ENCODE measurements at places on chromosomes 13 and 19.

DNA sequence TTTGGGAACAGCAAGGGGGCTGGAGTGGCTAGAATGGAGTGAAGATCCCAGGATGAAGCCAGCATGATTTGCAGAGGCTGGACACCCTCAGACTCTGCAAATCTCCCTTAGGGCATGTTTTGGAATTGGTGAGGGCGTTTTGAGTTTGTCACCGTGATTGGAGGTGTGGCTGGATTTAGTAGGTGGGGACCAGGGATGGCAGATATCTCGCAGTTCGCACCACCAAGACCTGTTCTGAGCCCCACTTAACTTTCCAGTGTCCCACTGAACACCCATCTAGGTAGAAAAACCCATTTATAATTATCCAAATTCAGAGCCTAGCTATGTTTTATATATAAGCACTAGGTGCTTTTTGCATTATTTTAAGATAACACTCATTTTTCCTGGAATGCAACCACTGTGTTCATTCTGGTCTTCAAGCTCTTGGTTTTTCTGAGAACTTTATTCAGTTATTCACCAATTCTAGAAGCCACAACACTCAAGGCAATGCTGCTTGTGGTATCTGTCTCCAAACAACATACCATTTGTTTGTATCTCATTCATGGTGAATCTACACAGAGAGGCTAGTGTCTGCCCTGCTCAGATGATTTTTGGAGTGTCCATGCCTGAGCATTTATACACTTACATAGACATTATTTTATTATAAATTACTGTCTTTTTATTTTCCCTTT lies 3.0 kb upstream of the NANOS2 start:
- no peak for DNase-seq

GRCh38 chr19:4732680-4733114 lies 9.1 kb upstream of the DPP9 start:
- DNase-seq, result peak; percentile 73

GRCh38 chr19:3210347-3211017 lies 14.0 kb upstream of the CELF5 start:
- DNase-seq, result peak; percentile 92

- DNase-seq, result no peak
These were observed 239.9 kb upstream of the TSHZ3 start for GRCh38 chr19:31589109-31589508.

DNA sequence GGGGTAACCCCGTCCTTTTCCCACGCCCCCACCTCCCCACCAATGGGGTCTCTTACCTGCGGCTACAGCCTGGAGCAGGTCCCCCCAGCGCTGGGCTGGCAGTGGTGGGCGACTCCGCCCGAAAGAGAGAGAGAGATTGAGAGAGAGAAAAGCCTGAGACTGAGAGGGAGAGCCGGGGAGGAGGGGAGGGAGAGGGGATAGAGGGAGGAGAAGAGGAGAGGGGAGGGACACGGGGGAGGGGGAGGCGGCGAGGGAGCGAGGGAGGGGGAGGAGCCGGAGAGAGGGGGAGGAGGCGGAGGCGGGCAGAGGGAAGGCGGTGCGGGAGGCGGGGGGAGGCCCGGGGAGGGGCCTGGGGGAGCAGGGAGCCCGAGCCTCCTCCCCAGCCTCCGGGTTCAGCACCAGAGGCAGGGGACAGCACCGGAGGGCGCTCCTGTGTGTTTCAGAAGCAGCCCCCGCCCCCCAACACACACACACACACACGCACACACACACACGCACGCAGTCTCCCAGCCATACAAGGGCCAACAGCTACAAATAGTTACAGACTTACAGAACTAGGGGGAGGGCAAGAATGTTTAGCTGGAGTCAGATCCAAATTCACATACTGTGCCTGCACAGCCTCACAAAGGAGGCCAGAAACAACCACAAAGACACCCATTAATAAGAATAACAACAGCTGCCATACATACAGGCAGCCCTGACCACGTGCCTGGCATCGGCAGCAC lies at the start of gene SLC8A2:
TSS of gene SLC8A2 (minus strand) at position 161 of the 725 bp plus-strand sequence. CDS start 5,490 bp downstream, outside the sequence.
- peak; percentile 74 for DNase-seq

DNA sequence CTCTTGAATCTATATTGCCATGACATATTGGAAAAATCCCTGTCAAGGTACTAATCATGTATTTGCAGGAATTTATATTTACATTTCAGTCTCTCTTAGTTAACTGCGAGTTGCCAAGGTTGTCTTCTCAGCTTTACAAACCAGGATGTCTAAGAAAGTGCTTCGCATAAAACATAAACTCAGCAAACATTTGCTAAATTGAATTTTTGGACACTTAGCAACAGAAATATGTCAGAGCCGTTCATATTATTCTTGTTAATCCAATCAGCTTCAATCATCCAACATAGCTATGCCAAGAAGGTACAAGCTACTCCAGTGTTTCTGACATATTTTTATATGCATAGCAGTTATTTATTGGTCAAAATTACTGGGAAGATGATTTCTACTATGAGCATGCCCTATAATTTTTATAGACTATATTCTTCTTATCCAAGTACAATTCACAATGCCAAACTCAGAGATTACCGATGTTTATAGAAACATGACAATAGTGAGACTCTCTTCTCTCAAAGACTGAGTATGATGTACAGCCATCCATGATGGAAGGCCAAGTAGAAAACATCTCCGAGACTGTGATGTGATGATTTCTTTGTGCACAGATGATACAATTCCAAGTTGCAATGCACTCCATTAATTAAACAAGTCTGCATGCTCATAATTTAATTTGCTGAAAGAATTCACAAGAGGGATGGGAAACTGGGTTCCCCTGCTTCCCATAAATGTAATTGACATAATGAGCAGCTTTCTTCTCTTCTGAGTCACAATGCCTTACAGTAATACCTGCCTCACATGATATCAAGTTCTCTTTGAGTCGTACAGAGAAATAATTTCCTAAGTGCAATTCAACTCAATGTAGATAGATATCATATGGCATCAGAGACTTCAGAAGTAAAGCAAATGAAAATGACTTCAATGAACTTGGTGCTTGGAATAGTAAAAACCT lies 776.3 kb downstream of the EFNB2 start:
- DNase-seq, result no peak

DNA sequence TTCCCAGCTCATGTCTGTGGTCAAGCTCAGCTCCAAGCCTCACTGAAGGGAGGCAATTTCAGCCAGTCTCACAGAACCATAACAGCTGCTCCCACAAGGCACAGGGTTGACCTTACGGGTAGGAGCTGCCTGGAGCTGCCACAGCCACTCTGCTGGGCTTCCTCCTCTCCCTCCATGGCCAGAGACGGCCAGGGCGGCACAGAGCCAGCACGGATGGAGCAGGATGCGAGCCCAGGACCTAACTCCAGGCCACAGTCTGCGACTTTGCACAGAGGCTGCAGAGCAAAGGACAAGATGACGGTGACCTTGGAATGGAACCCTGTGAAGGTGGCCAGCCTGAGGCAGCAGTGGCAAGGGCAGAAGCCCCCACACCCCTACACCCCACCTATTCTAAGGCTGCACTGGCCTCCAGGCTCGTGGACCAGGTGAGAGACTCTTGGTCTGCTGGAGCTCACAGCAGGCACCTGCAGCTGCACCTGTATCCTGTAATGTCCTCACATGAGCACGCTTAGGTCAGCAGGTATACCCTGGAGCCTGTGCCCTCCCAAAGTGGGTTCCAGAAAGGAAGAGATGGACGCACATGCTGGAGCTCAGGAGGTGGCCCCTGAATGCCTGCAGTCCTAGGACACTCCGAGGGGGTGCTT lies 29.6 kb downstream of the ADPRHL1 start:
- DNase-seq, result no peak

GRCh38 chr19:12783849-12784393 lies 7.4 kb upstream of the JUNB start:
- DNase-seq, result no peak

DNA sequence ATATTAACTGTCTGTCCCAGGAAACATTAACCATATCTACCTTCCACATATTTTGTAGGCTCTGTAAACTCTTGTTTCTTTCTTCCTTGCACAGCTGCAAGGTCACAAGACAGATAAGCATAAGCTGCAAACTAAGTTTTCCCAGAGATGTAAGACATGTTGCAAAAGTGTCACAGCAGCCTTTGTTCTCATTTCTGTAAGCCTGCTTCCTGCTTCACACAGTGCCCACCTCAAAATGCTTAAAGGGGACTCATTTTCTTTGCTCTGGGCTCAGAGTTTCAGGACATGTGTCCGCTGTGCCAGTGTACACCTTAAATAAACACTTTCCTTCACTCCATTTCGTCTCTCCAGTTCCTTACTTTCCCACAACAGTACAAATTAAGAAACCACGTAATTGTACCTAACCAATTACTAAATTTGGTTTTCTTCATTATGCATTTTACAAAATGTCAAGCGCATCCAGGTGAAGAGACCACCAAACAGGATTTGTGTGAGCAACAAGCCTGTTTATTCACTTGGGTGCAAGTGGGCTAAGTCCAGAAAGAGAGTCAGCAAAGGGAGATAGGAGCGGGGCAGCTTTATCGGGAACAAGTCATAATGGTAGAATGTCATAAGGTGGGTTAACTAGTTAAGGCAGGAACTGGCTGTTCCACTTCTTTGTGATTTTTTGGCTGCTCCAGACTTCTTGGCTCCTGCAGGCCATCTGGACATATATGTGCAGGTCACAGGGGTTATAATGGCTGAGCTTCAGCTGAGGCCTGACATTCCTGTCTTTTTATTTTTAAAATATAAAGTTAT lies 12.7 kb upstream of the ZNF431 start:
- no peak for DNase-seq

DNA sequence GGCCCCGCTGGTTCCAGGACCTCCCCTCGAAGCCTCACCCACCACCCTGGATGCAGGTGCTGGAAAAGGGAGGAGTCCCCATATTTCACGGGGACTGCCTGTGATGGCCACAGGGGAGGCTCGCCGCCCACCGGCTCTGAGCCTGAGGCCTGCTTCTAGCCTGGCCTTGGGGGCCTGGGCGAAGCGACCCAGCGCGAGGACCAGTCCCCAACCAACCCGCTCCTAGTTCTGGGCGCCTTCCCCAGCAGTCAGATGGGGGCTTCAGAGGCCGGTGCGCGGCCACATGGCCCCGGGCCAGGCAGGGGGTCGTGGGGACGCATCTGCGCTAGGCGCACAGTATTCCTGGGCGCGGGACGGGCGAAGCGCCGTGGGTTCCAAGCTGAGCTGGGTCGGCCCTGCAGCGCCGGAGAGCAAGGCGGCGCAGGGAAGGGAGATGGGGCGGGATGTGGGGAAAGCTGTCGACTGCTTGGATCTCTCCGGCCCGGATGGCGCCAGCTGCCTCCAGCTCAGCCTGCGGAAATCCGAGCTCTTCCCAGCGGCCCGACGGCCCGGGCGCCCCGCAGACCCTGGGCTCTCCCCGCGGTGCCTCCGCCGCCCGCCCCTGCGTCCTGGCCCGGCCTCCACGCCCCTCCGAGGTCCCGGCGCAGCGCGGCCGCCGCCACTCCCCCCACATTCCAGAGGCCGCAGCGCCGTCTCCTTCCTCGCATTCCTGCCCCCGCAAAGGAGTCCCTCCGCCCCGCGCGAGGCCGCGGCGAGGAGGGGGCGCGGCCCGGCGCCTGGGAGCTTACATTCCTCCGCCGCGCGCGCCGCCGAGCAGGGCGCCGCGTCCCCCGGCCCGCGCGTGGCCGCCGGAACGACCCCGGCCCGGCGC lies at the start of gene WTIP:
TSS of gene WTIP (plus strand) at position 788 of the 871 bp plus-strand sequence. CDS start 217 bp downstream, outside the sequence.
- no peak for DNase-seq

DNA sequence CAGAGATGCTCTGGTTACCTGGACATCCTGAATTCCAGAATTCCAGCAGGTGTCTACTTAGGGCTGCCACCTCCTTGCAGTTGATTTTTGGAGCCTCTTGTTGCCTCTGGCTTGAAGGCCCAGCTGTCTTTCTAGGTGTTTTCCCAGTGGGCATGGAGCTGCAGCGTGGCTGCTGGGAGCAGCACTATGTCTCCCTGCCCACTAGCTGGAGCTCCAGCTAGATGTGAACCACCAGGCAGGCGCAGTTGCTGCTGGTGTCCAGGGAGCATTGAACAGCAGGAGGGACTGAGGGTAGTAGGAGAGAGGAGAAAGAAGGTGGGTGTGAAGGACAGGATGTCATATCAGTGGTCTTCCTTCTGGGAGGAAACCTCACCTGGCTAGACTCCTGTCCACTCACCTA lies 9.9 kb upstream of the SELENOW start:
- DNase-seq, result no peak

GRCh38 chr13:112066624-112067004 lies 335 bp upstream of the SOX1 start:
- DNase-seq, result no peak

DNA sequence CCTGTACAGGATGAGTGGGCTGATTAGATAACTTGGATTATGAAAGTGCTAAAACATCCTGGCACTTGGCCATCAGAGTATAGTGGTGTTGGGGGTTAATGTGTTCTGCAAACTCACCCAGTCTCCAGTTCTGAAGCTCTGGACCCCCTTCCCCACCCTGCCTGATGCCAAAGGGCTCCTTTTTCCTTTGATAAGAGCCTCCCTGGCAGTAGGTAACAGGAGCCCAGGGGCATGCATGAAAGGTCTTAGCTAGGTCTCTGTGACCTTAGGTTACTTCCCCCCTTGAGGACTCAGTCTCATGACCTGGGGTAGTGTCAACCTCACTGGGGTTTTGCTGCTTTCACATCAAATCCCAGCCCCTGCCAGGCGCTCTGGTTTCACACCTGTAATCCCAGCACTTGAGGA lies 2.5 kb downstream of the RPS28 start:
- DNase-seq, result no peak

- DNase-seq, result no peak
These were observed 21.6 kb upstream of the SIGLEC14 start for GRCh38 chr19:51668216-51668615.

- DNase-seq, result no peak
These were observed 23.6 kb upstream of the NDFIP2 start for GRCh38 chr13:79457390-79457789.

DNA sequence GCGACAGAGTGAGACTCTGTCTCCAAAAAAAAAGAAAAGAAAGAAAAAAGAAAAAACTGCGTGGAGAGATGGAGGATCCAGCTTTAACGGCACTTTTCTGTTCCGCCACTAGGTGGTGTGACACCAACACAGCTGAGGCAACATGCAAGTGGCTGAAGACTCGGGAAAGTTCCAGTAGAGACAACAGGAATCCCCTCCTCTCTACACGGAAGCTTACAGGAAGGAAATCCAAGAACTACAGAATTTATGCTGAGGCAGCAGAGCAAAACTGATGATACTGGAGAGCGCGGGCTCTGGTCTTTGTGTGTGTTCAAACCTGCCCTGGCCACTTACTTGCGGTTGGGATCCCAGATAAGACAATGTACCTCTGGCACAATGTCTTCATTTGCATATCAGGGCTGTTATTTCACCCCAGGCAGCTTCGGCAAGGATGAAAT lies 9.9 kb downstream of the RANBP3 start:
- peak; percentile 59 for DNase-seq

- no peak for DNase-seq
These were observed 63.4 kb downstream of the SLAIN1 start for GRCh38 chr13:77760893-77761292.

DNA sequence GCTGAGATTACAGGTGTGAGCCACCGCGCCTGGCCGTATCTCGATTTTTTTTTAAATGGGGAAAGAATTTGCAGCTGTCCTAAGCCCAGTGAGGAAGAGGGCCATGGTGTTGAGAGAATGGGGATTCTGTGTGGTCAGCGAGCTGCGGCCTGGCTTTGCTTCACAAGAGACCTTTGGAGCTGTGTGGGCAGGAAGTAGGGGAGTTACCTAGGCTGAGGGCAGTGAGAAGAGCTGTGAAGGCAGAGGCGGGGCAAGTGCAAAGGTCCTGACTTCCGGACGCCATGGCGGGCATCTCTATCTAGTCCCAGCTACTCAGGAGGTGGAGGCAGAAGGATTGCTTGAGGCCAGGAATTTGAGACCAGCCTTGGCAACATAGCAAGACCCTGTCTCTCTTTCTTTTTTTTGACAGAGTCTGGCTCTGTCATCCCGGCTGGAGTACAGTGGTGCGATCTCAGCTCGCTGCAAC lies 4.9 kb downstream of the AP2A1 start:
- DNase-seq, result no peak

GRCh38 chr19:6235031-6235951 lies 44.5 kb downstream of the MLLT1 start:
- DNase-seq, result peak; percentile 9

GRCh38 chr13:102225892-102226291 lies 176.0 kb downstream of the FGF14 start:
- no peak for DNase-seq

Measured in GM12891 (cell line).